ENCODE measurements at places on chromosomes 5 and 9.

- DNase-seq = no peak
These were observed 189.2 kb downstream of the NDUFS4 start for GRCh38 chr5:53749621-53750020.

DNA sequence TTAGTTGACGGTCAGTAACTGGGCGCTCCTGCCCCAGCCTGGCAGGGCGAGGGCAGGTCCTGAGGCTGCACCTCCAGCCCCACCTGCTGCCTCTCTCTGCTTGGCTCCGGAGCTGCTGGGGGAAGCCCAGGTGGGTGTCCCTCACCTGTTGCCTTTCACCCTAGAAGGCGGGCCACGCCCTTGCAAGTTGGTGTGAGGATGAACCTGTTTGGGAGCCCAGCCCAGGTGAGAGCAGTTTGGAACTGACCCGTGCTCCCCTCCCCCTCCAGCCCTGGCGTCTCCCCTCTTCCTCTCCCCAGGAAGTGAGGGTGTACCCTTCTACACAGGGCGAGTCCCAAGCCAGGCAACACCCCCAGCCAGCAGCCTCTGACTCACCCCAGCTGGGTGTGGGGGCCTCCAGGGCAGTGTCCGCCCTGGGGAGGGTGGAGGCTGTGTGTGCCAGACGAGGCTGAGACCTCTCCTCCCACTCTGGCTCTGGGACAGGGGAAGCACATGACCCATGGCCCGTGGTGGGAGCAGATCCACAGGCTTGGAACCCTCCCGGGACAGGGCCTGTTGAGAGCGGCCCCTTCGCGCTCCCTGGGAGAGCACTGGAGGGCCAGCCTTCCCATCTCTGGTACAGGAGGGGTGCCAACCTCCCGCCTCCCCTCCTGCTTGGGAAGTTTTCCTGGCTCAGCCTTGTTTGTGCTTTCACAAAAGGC lies 10.4 kb downstream of the LRRC8A start:
- DNase-seq = peak; percentile 84

DNA sequence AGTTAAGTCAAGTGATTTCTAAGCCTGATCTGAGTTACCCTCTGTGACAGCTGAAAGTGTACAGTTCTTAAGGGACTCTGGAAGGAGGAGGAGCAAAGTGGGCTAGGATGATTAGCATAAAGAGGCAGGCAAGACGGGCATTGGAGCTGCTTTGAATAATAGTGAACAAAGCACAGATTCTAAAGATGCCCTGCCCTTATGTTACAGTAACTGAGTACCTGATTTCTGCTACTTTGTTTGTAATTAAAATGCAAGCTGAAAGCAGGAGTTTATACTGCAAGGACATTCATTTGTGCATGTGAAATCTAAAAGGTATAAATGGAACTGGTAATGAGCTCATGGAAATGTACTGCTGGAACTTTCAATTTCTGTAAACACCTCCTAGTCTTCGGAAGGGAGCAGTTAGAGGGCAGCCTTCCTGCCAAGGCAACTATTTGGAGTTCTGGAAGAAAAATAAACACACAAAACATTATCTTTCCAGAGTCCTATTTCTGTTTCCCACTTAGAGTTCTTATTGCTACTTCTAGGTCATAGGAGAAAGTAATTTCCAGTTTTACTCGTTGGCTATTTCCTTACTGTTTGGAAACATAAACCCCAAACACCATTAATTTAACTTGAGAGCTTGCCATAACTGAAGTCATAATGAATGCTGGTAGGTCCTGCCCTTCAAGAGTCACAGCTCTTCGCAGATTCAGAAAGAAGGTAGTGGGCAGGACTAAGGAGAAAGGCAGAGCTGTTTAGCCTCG lies at the start of gene RANBP3L:
RANBP3L (minus strand) TSS at position 45 of the 746 bp plus-strand sequence. CDS start 486 bp downstream, outside the sequence.
- no peak for DNase-seq

DNA sequence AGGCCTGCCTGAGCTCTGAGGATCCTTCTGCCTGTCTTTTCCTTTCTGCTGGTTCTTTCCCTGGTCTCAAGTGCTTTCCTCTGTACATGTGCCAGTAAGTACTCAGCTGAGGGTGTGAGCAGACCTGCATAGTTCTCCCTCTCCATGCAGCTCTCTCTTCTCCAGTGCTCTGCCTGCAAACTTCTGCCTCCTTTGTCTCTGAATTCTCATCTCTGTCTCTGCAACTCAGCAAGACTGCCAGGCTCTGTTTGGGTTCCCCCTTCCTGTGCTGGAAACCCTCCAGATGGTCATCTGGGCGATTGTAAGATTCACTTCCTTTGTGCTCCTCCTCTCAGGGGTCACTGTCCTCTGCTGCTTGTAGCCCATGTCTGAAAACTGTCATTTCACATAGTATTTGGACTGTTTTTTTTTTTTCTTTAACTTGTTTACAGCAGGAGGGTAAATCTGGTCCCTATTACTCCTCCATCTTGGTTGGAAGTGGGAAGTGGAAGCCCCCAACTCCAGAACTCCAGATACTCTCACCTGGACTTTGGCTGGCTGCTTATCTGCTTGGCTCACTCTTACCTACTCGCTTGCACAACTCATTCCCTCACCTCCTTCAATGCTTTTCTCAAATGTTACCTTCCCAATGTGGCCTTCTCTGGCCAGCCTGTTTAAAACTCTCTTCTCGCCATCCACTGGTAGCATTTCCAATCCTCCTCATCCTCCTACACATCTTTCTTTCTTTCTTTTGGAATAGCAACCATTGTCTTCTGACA lies 175.3 kb upstream of the TBC1D2 start:
- DNase-seq = no peak

GRCh38 chr5:66440202-66440680 lies 156.0 kb upstream of the MAST4 start:
- no peak for DNase-seq

- DNase-seq = no peak
These were observed 381.8 kb upstream of the KIF2A start for GRCh38 chr5:61924251-61924650.

GRCh38 chr9:133238272-133238850 lies 29.3 kb upstream of the OBP2B start:
- DNase-seq = peak; percentile 18

DNA sequence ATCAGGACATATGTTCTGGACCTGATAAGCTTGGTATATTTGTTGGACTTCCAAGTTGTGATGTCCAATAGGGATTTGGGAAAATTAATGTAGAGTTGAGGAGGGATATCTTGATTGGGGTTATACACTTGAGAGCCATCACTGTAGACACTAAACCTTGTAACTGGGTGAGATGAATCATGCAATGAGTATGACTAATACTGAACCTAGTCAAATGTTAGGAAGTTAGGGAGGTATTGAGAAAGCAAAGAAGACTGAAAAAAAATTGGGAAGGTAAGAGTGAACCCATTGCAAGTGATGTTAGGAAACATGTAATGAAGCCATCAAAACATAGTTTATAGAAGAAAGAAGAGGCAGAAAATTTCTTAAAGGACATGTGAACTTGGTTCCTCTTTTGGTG lies 668.4 kb upstream of the CDH9 start:
- no peak for DNase-seq

GRCh38 chr9:100281676-100282387 lies 70.9 kb downstream of the TEX10 start:
- DNase-seq = no peak

DNA sequence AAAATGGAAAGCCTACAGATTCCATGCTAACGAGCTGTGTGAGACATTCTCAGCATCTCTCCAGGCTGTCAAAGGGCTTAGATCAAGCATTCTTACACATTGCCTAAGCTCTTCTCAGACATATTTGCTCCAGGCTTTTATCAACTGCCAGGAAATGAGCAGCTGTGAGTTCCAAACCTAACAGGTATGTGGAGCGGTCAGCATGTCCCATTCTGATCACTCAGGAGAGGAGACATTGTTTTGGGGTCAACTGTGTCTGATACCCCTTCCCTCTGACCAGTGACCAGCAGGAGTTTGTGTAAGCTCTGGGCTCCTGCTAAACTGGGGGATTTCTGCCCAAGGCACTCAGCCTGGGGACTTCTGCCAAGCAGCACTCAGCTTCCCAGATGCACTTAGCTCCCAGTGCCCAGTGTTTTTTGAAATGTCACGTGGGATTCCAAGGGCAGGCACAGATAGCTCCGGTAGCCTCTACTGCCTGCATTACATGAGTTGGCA lies 229.1 kb downstream of the SEC61B start:
- DNase-seq = no peak

GRCh38 chr5:159451197-159452052 lies 121.1 kb upstream of the IL12B start:
- DNase-seq = no peak

GRCh38 chr9:130834371-130835336 lies at the start of gene ABL1:
Gene ABL1, plus strand, starts transcription at chr9:130835254. Its CDS starts 193 bp downstream, at chr9:130835447.
- DNase-seq = peak; percentile 72

DNA sequence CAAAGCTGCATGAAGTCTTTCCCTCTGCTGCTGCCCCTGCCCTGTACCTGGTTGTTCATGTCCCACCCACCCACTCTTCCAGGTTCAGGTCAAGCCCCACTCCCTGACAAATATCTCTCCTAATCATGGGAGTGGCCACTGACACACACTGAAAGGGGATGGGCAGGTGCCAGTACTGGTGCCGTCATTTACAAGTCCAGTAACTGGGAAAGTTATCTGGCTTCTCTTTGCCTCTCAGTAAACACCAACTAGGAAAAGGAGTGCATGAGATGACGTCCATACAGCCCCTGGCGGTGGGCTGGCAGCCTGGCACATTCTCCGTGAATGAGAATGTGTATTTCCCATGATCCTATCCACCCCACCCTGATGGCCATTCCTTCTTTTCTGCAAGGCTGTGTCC lies 225.2 kb downstream of the FSTL4 start:
- DNase-seq = no peak

GRCh38 chr9:108684288-108685025 lies 171.3 kb downstream of the ACTL7B start:
- no peak for DNase-seq

Measured in nucleus accumbens (tissue), 56 donors.